A172 (cell line): ENCODE measurements at places on chromosomes 3 and 15. TPM values are rescaled to one million over a fixed set of nuclear protein-coding genes. Genes with fewer than 3 reads are reported as not detected.
A peak's percentile ranks its signal among the peaks of the same experiment; 100 is the strongest.

NR2E3 gene
- not detected in 2 replicates for total RNA-seq

KLHL40 gene
- total RNA-seq, result not detected in 2 replicates

LINGO1 gene
- total RNA-seq, result 0.60 and 1.1 TPM in 2 replicates

TEX55 gene
- not detected in 2 replicates for total RNA-seq

TPRG1 gene
- 1.1 and 5.4 TPM in 2 replicates for total RNA-seq

GPR62 gene
- total RNA-seq, result not detected in 2 replicates

CAMK2N2 gene
- total RNA-seq, result 1.6 and 1.8 TPM in 2 replicates

TMIE gene
- 0.12 TPM in 1 of 2 replicates, not detected in the other for total RNA-seq

CACNA1D gene
- 0.05 TPM in 1 of 2 replicates, not detected in the other for total RNA-seq

GRCh38 chr3:10980312-10980711, 12.2 kb upstream of the SLC6A1 start:
- no peak for DNase-seq

- peak; percentile 41 for DNase-seq
Measured at GRCh38 chr15:48855501-48856440, 22.2 kb upstream of the EID1 start.

DNA sequence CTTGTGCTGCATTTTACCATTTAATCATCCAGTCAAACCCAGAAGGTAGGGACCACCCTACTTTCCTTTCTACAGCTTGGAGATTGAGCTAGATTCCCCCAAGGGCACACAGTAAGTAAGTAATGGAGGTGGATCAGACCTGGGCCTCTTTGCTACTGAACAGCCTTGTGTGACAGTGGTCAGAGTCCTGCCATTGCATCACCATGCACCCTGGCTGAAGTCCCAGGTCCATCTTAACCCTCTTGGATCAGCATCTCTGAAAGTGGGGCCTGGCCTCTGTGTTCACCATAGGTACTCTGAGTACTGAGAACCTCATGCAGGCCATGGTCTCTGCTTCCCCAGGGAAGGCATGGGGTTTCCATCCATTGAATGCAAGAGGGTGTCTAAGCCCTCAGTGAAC, 34.5 kb upstream of the ATP10A start:
- DNase-seq, result no peak

GRCh38 chr3:139528924-139529323, 10.6 kb downstream of the RBP1 start:
- DNase-seq, result no peak

DNA sequence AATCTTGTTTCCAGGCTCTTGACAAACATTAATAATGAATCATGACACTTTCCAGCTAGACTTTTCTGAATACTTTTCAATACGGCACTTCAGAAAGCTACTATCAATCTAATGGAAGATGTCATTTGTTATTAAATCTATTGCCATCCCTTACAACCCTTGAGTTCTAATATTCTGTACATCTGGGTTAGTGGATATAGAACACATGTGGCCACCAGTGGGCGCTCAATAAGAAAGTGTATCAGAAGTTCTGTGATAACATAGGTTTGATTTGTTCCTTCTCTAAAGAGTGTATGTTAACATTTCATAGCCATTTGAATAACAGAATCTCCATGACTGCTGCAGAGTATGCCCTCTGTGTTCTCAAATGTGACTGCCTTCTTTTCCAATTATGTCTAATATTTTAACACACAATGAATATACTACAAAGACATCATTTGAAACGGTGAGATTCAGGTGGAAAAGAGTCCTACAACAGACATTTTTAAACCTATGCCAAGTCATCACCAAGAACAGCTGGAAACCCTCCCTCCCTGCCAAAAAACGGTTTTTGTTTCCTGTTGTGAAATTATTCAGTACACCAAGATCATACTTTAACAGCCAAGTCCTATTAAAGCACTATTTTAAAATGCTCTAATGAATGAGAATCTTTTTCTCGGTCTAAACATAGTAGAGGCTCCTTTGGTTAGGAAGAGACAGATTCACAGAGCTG, 22.2 kb downstream of the ALDH1A2 start:
- peak; percentile 20 for DNase-seq

- no peak for DNase-seq
Measured at GRCh38 chr15:70530017-70530499, 233.3 kb downstream of the UACA start.

DNA sequence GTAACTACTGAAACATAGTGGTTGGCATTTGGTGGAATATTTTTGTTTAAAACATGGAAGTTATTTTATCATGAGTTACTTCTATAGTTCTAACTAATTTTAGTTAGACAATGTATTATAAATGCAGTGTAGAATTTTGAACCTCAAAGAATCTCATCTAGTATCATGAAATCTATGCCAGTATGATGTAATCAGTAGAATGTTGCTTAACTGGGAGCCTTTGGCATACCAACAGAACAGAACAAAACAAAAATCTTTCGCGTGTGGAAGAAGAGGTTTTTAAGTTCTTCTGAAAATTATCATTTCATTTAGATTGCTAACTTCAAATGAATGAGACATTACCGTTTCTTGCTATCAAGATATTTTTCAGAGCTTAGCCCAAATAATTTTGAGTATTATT, 98.4 kb upstream of the LRRFIP2 start:
- DNase-seq, result no peak

GRCh38 chr3:43187836-43188479, 82.1 kb upstream of the POMGNT2 start:
- DNase-seq, result no peak

- no peak for DNase-seq
Measured at GRCh38 chr3:22981861-22982260, 221.3 kb upstream of the UBE2E2 start.

DNA sequence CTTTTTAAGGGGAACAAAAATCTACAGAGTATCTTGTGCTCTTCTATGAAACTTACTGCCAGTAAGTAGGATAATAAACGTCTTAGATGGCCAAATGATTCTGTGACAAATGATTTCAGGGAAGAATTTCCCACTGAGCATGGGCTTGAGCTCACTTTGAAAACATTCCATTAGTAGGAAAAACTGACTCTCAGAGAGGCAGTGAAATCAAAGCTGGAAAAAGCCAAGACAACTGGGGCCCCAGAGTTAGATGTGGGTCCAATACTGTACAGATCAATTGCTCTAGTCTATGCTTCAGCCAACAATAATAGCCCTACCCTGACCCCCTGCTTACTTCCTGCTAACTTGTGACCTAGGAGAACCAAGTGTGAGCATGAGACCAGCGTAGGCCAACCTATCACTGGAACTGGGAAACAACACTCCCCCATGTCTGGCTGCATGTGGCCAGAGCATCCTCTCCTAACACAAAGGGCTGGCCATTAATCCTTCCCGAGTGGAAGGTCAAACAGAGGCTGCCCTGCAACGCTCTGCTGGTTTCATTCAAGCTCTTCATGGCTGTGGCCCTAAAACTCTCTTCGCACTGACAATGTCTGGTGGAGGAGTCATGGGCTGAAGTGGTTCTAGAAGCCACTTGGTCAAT, 68.8 kb downstream of the FOXB1 start:
- no peak for DNase-seq

DNA sequence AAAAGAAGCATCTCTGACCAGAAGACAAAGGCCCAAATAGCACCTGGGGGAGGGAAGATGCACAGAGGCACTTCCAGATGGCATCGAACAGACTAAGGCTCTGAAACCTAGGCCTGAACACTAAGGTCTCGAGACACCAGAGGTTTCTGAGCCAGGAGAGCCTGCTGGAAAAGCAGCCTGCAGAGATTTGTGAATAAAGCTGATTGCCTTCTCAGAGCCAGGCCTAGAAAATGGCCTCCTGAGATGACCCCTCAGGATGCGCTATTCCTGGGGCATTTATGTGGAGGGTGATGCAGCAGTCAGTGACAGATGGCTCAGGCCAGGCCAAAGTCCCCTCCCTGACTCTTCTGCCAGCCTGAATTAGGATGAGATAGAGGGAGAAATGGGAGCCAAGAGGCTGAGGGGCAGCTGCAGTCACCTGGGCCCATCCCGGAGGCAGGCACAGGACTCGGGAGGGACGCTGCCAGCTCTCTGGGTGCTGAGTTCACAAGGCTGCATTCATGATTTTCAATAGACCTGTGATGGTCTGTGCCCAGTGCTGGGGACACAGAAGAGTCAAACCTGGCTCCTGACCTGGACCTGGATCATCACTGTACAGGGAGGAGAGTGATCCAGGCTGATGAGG, 6.9 kb downstream of the PRSS50 start:
- no peak for DNase-seq

DNA sequence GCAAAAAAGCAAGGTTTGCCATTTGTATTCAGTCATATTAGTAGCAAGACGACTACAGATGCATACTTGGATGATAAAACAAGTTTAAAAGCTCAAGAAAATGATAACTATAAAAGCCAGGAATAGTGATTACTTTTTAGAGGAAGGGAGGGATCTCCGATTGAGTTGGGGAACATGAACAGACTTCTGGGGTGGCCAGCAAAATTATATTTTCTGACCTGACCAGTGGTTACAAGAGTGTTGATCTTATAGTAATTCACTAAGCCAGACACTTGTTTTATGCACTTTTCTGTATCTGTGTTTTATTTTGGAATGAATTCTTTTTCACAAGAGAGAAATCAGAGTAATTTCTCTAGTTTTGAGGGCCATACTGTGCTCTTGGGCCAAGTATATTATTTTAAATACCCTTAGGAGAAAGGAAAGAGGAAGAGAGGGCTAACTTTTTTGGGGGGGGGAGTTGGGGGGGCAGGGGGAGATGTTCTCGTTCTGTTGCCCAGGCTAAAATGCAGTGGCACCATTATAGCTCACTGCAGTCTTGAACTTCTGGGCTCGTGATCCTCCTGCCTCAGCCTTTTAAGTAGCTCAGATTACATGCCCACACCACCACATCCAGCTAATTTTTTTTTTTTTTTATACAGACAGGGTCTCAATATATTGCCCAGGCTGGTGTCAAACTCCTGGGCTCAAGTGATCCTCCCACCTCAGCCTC, 57.3 kb downstream of the TGFBR2 start:
- no peak for DNase-seq

GRCh38 chr15:62391641-62392262, 226.7 kb upstream of the C2CD4B start:
- DNase-seq, result peak; percentile 11

DNA sequence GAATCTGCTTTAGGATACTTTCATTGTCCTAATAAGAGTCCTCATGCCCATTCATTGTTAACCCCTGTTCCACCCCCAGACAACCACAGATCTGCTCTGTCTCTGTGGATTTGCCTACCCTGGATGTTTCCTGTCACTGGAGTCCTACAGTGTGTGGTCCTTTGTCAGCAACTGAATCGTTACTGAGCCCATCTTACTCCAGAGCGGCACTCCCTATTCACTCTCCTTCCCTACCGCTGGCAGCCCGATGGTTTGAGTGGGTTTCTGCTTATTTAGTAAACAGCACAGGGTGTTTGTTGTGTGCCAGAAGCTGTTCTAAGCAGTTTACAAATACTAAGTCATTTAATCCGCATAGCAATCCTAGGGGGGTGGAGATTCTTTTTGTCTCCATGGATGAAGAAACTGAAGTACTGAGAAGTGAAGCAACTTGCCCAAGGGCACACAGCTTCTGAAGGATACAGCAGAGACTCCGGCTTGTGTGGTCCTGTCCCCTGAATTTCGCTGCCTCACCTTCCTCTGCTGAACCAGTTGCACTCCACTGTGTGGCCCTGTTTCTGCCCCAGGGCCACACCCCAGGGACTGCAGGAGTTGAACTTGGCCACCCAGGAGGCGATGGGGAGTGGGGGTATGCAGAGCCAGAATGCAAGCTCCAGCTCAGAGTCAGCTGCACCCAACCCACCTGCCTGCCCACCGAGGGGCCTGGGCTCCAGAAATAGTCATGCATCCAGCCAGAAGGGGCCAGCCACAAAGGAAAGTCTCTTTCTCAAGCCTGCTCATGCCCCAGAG, 56.5 kb upstream of the SLC6A1 start:
- DNase-seq, result no peak

GRCh38 chr15:93913871-93914270, 317.5 kb upstream of the MCTP2 start:
- no peak for DNase-seq

GRCh38 chr15:69787791-69788190, 309.9 kb downstream of the TLE3 start:
- DNase-seq, result no peak

DNA sequence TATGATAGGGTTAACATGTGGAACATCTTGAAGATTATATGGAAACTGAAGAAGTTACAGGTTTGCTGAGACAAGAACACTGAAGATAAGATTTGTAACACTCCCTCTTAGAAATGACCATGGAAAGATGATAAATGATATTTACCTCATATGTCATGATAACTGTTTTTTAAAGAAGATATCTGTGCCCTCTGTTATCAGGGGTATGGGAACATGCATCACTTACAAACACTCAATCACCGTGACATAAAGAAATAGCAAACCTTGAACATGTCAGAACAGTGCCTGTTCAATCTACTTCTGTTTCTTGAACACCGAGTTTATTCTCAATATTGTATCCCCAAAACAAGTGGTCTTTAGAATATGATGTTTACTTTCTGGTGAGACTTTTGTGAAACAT, 149.4 kb downstream of the ROBO2 start:
- no peak for DNase-seq
